ENCODE measurements at places on chromosomes 5 and 9.
A peak's percentile ranks its signal among the peaks of the same experiment; 100 is the strongest.

- DNase-seq: peak; percentile 36
Observed at GRCh38 chr9:86181379-86182315, 77.8 kb downstream of the C9orf153 start.

GRCh38 chr5:78499485-78499884 is 139.1 kb downstream of the SCAMP1 start:
- no peak for DNase-seq

DNA sequence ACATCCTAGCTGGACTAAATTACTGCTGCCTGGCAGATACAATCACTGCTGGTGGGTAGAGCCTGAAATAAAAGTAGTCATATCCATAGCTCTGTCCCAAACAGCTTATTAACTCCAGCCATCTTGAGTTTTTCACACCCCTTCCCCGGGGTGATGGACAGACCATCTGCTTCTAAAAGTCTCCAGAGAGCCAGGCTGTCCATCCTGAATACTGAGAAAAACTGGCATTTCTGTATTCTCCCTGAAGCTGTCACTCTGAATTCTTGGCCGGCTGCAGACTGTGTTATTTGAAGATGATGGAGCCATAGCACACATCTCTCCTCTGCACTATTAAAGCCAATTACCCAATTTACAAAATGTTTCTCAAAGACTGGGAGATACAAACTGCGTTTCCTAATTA is 118.6 kb downstream of the GABBR2 start:
- DNase-seq: peak; percentile 75

DNA sequence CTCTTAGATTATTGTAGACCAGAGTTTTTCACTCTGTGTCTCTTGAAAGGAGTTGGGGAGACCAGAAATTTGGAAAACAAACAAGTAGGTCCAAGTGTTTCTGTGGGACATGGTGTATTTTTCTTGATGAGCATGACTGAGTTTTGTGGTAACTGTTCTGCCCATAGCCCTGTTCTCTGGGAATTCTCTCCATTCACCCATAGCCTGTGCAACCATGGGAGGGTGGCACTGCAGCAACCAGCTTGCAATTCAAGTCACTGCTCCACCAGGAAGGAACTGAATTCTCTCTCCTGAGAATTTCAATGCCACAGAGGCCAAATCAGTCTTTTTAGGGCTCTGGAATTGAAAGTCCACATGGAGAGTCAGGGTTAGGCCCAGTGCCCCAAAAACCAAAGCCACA is 475.3 kb upstream of the TRPC7 start:
- DNase-seq: no peak

DNA sequence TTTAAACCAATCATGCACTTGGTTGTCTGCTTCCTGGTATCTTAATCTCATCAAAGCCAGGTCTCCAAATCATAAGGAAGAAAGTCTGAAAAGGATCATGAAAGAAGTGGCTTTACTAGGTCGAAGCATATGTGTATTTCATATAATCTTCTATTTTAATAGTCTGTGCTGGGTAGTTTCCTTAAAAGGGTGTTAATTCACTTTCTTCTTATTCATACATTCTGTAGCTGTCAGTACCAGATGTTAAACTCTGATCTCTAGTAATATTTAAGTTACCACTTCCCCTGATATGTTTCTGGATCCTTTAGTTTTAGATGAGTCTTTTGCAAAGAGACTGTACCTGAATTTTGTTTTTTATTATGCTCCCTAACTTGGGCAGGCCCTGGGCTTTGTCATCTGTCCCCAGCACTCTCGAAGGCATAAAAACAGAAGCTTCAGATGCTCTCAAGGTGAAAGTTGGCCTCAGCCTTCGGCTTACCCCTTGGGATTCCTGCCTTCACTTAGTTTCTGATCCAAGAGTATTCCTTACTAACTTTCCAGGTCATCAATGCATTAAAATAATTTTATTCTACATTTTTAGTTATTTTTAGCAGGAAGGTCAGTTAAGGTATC is 15.0 kb upstream of the LNPEP start:
- DNase-seq: no peak

- peak; percentile 51 for DNase-seq
Observed at GRCh38 chr5:80755626-80756025, 100.8 kb upstream of the DHFR start.

GRCh38 chr5:92504346-92504745 is 1076.7 kb downstream of the NR2F1-AS1 start:
- DNase-seq: peak; percentile 95

GRCh38 chr5:155546075-155546474 is 532.5 kb downstream of the KIF4B start:
- peak; percentile 96 for DNase-seq

GRCh38 chr9:37300620-37301019 is 121.9 kb upstream of the GRHPR start:
- DNase-seq: peak; percentile 13
